A172 (cell line): ENCODE measurements at places on chromosomes 13 and 19.

DNA sequence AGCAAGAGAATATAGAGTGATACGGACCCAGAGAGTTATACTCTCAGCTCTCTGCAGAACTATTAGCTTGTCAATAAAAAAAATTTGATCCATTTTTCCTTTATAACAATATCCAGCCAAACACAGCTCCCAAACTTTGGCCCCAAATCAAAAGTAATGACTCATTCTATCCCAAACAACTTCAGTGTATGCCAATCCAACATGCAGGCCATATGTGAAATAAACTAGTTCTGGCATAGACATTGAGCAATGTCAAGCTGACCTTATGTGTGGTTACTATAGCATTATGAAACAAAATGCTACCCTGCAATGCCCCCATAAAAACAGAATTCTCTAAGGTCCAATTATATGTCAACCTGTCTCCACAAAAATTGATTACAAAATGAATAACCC lies 209.5 kb downstream of the DNAJC15 start:
- DNase-seq, result peak; percentile 19

DNA sequence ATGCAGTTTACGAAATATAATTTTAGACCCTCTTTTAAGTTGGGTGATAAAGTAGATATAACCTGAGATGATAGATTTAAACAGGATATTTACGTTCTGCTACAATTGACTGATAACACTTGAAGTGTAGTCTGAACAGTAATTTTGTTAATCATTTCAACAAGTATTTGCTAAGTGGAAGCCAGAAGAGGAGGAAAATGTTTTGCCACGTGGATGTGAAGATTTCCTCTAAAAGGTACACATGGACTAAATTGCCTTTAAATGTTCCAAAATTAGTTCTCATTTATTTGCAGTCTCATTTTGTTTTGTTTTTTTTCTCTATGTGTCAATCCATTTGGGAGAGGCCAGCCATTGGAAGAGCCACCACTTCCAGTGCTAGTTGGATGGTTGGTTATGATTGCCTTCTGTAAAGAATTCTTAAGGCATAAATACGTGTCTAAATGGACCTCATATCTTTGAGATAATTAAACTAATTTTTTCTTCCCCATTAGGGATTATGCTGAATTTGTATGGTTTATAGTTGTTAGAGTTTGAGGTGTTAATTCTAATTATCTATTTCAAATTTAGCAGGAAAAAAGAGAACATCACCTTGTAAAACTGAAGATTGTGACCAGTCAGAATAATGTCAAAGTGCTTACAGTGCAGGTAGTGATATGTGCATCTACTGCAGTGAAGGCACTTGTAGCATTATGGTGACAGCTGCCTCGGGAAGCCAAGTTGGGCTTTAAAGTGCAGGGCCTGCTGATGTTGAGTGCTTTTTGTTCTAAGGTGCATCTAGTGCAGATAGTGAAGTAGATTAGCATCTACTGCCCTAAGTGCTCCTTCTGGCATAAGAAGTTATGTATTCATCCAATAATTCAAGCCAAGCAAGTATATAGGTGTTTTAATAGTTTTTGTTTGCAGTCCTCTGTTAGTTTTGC lies 2.8 kb downstream of the MIR17HG start:
- DNase-seq, result no peak

GRCh38 chr19:1624458-1624857 lies 19.2 kb upstream of the UQCR11 start:
- DNase-seq, result peak; percentile 43

DNA sequence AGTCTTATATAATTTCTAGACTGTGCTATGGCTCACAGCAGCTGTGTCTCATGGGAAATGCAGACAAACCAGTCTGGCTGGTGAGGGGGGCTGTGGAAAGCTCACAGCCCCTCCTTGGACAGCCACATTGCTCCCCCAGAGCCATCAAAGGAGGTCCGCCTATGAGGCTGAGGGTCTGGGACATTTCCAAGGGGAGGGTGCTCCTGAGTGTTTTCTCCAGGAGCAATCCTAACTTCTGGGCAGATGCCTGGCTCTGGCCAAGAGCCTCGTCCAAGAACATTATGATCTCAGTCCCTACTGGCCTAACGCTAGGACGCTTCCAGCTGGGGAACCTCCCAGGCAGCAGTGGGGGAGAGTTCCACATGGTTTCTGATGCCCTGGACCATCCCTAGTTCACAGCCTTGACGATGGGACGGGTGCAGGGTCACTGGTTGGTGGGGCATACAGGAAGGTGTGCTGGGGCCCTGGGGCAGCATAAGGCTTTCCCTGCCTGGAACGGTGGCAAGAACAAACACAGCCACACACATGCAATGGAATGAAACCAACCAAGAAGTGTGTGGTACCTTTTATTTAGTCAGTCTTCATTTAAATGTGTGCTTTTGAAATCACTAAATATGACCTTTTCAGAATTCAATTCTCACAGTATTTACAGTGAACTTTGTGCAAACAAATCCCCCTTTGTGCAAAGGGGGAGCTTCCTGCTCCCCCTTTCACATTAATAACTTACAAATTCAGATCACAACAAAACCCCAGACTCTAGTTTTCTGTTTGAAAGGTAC lies 60.6 kb downstream of the CDADC1 start:
- DNase-seq, result no peak
